Stimulated activated CD4-positive, alpha-beta T cell treated with anti-CD3 and anti-CD28 coated beads, Interleukin-4, amount 100 ng/mL, for 24 hours (primary cell): ENCODE measurements at places on chromosomes 16 and 17.

- no peak for DNase-seq
These were observed 254.3 kb downstream of the WWOX start for GRCh38 chr16:78353640-78354275.

DNA sequence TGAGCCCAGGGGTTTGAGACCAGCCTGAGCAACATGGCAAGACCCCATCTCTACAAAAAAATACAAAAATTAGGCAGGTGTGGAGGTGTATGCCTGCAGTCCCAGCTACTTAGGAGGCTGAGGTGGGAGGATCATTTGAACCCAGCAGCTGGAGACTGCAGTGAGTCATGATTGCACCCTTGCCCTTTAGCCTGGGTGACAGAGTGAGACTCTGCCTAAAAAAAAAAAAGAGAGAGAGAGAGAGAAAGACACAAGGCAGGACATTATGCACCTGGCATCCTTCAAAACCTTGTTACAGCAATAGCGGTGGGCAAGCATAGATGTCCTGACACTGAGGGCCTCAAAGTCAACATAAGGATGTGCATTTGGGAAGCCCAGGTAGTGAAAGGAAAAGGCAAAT lies 19.9 kb upstream of the SIAH1 start:
- no peak for DNase-seq

- DNase-seq, result no peak
These were observed 25.8 kb upstream of the TMEM220 start for GRCh38 chr17:10755592-10756127.

- DNase-seq, result no peak
These were observed 4.8 kb upstream of the QPRT start for GRCh38 chr16:29674188-29674587.

DNA sequence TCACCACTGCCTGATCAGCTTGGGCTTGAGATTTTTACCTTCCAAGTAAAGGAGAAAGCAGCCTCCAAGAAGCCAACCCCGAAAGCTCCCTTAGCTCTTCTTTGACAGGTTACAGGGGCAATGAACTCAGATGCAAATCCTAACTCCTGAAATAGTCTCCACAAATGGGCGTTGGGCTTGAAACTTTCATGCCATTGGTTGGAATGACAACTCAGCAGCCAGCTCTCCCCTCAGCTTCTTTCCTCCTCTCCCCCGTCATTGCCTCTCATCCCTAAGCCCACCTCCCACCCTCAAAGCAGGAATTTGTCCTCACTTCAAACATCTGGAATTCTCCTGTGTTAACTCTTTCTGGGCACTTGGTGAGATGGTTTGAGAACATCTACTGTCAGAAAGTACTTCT lies at the start of gene TAT:
TSS of gene TAT (minus strand) at position 122 of the 400 bp plus-strand sequence. CDS start 677 bp downstream, outside the sequence.
- DNase-seq, result no peak

DNA sequence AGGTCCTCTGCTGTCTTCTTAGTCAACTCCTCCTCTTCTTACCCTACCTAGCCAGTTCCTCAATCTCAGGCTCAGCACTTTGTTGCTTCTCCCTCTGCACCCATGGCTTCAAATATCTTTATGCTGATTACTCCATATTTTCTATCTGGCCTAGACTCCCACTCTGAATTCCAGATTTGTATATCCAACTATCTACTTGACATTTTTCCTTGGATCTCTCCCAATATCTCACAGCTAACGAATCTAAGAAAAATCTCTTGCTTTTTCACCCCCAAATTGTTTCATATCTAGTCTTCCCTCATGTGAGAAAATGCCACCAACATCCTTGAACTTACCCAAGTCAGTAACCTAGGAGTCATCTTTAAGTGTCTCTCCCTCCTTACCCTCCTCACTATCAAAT lies 176.4 kb upstream of the ERCC4 start:
- DNase-seq, result no peak

- no peak for DNase-seq
These were observed 20.3 kb downstream of the COPRS start for GRCh38 chr17:31838636-31839225.

DNA sequence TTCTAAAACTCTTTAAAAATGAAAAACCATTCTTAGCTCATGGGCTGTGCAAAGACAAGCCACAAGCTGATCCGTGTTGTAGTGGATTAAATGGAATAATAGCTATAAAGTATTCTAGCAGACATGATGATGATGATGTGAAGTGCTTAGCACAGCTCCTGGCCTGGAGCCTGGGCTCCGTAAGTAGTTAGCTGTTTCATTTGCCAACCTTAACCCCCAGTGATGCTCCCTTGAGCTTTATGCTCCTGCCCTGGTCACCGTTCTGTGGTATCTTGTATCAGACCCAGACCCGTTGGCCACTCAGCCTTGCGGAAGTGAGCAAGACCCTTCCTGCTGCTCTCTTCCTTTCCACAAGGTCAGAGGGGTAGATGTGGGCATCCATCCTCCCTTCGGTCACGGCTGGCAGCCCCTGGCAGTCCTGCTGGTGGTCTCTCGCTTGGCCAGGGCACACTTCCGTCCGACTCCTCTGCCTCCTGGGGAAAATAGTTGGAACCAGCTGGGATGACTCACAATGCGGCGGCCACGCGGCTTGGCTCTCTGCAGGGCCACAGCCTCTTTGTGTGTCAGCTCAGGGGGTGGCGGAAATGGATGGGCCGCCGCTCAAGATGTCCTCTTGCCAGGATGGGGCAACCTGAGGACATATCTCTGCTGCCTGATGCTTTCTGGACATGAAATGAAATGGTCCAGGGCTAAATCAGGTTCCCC lies 79.1 kb downstream of the GPR139 start:
- no peak for DNase-seq

- DNase-seq, result no peak
These were observed at the start of gene RHBDL1 for GRCh38 chr16:674968-675883. TSS of gene RHBDL1 (plus strand) at chr16:675671. CDS start at chr16:675791, 120 bp downstream.

DNA sequence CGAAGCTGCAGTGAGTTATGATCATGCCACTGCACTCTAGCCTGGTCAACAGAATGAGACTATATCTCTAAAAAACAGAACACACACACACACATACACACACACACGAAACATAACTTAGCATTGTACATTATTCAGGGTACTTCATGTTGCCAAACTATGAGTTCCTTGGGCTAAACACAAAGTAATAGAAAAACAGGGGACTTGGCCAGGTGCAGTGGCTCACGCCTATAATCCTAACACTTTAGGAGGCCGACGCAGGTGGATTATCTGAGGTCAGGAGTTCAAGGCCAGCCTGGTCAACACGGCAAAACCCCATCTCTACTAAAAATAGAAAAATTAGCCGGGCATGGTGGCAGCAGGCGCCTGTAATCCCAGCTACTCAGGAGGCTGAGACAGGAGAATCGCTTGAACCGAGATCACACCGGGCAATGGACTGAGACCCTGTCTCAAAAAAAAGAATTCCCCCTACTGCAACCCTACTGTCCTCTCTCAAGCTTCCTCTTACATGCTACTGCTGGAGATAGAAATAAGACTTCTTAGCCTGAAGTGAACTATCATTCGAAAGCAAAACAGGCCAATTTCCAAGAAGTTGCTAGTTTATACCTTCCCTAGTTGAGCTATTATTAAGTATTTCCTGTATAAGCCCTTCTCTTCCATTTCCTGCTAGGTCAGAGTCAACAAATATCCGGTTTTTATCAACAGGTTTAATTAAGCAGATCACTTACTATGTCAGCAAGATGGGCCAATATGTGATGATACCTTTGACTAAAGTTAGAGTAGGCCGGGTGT lies 7.2 kb downstream of the LSM12 start:
- no peak for DNase-seq

DNA sequence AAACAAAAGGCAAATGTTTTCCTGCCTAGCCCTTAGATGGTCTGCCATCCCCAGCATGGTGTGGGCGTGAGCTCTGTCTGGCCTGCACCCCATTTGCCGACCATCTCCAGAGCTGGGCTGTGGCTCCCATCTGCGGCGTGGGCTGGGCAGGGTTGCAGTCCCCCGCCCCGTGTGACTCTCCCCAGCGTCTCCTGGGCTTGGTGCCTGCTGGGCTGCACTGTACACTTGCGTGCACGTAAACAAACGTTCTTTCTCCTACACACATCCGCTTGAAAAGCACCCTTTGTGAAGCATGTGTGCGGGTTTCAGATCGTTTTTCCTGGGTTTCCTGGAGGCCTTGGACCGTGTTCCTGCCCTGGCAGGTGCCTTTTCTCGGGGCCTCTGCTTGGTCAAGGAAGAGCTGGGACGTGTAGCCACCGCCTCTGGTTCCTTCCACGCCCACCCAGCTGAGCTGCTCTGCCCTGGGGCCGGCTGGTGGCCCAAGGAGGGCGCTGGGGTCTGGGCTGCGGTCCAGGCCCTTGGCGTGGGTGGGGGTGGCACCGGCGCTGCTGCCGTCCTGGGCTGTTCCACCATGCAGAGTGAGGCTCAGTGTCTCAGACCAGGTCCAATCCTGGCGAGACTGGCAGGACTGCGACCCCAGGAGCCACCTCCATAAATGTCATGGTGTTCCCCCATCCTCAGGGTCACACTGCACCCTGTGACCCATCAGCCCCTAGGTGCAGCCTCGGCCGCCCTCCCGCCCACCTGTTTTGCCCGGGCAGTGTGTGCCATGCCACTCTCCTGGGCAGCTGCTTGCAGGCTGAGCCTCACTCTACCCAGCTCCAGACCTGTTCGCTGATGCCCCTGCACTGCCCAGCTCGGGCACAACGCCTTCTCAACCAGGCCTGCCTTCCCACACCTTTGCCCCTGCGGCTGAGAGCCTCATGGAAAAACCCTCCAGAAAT lies 9.9 kb upstream of the BAIAP3 start:
- DNase-seq, result no peak

GRCh38 chr17:81537343-81537855 lies 9.2 kb downstream of the FSCN2 start:
- no peak for DNase-seq

DNA sequence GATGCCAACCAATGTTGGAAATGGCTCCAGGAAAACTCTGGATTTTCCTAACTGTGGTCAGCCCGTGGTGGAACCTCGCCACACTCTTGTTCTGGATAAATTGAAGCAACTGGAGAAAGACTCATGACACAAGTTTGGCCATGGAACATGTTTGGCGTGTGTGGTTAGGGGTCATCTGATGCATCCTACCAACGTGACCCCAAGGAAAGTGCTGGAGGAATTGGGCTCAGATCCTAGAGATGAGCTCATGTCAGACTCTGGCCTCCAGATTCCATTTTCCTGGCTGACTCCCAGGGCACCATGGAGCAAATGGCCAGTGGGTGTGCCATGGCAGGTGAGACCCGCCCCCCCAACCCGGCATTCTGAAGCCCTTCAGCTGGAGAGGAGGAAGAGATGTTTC lies 58.5 kb downstream of the CACNG5 start:
- DNase-seq, result no peak

DNA sequence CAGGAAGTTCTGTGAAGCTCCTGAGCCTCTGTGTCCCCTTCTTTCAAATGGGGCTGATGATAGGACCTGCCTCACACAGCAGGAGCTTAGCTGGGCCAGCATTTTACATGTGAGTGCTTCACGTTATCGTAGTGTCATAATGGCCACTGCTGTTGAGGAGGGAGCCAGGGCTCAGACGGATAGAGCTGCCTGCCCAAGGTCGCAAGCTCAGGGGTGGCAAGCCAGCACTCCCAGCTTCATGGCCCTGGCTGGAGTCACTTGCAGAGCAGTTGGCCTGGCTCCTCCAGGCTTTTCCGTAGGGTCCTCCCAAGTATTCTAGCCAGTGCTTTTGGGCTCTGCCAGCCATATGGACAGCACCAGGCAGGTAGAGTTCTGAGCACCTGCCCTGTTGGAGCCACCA lies 115.1 kb downstream of the SOCS1 start:
- DNase-seq, result no peak

DNA sequence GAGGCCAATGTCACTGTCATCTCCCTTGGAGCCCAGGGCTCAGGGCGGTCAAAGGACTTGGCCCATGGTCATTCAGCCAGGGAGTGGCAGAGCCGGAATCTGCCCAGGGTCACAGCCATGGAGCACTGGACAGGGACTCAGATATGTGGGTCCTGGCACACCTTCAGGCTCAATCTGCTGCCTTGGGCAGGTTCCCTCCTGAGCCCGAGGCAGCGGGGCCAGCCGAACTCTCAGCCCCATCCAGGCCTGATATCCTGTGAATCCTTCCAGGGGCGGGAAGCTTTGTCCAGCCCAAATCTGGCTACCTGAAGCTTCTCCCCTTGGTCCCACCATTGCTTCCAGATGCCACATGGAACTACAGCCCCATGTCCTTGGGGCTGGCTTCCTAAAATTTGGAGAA lies 12.2 kb upstream of the CDIPT start:
- no peak for DNase-seq

- DNase-seq, result no peak
These were observed 35.7 kb downstream of the CYTH1 start for GRCh38 chr17:78746263-78746948.

DNA sequence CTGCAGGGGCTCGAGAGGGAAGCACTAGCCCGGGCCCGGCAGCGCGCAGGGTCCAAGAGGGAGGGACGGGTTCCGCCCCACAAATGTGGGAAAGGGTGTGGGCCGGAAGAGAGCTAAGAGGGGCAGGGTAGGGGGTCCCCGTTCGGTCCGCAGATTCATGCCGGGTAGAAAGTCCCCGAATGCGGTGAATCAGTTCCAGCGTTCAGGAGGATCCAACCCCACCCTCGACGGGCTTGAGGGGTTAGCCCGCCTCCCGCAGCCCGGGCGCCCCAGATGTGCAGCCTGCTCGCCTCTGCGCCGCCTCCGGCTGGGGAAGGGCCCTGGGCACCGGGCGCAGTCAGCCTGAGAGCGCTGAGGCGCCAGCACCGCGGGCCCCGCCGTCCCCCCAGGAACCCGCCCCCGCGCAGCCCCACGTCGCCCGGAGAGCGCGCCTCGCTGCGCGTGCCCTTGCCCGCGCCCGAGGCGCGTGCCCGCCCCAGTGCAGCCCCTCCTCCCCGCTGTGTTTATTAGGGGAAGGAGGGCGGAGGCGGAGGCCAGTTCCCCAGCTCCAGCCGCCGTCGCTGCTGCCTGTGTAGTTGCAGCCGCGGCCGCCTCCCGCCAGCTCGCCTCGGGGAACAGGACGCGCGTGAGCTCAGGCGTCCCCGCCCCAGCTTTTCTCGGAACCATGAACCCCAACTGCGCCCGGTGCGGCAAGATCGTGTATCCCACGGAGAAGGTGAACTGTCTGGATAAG lies at the start of gene LASP1:
TSS of gene LASP1 (plus strand) at position 533 of the 733 bp plus-strand sequence. CDS start at position 665, 132 bp downstream.
- DNase-seq, result peak; percentile 83

GRCh38 chr17:77666881-77667395 lies 291.6 kb upstream of the TNRC6C start:
- DNase-seq, result peak; percentile 59

DNA sequence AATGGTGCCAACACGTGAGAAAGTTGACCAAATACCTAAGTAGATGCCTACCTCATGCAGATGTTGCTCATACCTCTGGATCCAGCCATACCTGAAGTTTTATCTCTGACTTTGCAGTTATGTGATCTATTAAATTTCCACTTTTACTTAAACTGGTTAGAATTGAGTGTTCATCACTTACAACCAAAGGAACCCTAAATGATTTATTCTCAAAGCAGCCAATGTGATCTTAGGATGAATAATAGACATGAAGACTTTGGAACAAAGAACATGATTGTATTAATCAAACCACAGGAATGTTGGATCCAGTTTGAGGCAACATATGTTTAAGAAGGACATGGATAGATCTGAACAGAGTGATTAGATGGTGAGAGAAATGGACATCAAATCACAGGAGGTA lies 68.7 kb downstream of the IRX6 start:
- DNase-seq, result no peak
